KG1 (cell line): ENCODE measurements at places on chromosomes 5 and 9.

- no peak for DNase-seq
Measured at GRCh38 chr5:151225475-151225874, 1.6 kb upstream of the CCDC69 start.

DNA sequence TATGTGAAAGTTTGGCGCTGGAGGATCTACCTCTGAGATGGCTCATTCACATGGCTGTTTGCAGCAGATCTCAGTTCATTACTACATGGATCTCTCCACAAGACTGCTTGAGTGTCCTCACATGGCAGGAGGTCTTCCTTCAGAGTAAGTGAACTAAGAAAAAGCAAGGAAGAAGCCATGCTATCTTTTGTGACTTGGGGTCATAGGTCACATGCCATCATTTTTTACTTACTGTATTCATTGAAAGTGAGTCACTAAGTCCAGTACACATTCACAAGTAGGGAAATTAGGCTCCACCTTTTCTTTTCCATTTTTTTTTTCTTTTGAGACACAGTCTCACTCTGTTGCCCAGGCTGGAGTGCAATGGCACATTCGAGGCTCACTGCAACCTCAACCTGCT, 8.7 kb upstream of the CDKN2AIPNL start:
- DNase-seq = no peak

DNA sequence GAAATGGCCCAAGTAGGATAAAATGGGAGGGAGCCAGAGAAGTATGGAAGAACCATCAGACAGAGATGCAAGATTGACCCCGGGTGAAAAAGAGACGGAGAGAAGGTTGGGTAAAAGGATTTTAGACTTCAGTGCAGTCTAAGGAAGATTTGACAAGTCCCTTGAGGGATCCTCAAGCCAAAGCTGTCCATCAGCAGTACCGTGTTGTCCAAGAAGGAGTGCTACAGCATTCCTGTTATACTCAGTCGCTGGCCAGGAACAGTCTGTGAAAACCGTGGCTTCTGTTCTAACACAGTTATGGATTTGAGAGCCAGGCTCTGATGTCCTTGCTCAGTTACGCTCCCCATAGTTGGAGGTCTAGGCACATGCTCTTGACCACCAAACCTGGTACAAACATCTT, 383.9 kb upstream of the DAB2 start:
- no peak for DNase-seq

GRCh38 chr9:69295872-69296552, 29.0 kb upstream of the ENTREP1 start:
- DNase-seq = no peak

GRCh38 chr5:179953987-179954386, 46.3 kb upstream of the TBC1D9B start:
- DNase-seq = no peak

- DNase-seq = no peak
Measured at GRCh38 chr9:130845901-130846481, 10.9 kb downstream of the ABL1 start.
